ENCODE measurements at places on chromosomes 5 and 9.

DNA sequence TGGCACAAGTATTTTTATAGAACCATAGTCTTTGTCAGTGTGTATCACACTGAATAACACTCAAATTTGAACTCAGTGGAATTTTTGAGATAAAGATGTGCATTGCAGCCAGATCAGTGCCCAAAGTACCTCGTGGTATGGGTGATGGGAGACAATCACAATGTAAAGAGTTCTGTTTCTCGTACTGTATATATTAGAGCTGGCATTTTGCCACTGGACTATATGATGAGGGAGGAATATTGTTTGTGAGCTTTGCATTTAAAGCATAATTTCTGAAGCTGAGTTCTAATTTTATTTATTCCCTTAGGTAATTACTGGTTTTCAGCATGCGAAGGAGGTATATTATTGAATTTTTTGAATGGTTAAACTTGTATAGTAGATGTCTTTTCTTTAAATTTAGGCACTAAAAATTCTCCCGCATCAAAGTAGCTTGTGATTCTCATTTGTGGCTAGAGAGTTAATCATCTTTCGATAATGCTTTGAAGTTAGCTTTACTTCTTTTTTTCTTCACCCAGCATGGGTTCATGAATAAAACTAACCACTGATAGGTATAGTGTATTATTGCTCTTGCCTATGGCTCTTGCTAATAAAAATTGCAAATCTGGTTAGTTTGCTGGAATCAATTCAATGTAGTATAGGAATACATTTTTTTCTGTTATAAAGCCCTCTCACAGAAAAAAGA, 43.1 kb downstream of the PAM start:
- no peak for DNase-seq

- no peak for DNase-seq
Observed at GRCh38 chr5:76626738-76627137, 3.5 kb upstream of the F2RL2 start.

GRCh38 chr5:69092969-69093368, 845 bp upstream of the SLC30A5 start:
- DNase-seq = no peak

DNA sequence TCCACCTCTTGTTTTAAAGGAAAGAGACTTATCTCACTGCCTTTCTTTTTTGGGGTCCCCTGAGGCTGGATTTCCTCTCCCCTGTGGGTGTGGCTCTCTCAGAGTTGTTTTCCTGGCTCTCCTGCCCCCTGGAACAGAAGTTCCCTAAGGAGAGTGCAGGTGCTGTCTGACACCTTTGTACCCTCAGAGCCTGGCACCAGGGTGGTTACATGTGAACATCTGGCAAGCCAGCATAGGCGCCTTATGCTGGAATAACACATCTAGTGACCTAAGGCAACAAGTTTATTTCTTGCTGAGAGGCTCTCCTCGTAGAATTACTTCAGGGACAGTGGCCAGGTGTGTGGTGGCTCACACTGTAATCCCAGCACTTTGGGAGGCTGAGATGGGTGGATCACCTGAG, 172.9 kb upstream of the PTCH1 start:
- DNase-seq = peak; percentile 7

GRCh38 chr5:66136053-66136452, 8.0 kb upstream of the SREK1 start:
- no peak for DNase-seq

- peak; percentile 81 for DNase-seq
Observed at GRCh38 chr5:6820851-6821479, 107.7 kb downstream of the TENT4A start.

DNA sequence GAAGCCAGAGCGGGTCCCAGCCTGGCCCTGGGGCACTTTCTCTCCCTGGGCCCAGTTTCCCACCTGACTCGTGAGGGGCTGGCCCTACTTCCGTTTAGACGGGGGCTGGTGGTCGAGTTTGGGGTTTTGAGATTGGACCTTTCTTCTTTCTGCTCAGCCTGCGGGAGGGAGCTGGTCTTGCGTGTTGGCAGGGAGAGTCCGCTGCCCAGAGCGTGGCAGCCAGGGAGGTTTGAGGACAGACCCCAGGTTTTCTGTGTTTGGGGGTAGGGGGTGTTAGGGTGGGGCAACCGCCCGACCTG, 6.0 kb upstream of the PITX1 start:
- no peak for DNase-seq

- no peak for DNase-seq
Observed at GRCh38 chr5:67437905-67438845, 241.6 kb upstream of the CD180 start.

GRCh38 chr5:82975396-82975795, 101.8 kb downstream of the TMEM167A start:
- DNase-seq = no peak

DNA sequence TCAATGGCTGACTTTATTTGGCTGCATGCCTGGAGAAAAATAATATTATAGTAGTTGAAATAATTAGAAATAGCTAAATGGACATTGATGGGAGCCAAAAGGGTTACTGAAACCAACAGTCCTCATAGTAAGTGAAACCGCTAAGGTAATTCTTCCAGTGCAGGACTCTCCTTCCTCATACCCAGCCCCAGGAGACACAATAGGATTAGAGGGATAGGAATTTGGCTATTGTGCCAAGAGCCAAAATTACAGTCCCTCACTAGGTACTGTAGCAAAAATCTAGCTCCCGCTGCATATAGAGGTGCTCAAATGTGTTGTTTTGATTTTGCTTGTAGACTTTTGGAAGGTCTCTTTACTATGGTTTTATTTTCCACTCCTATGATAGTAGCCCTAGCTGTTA, 20.2 kb downstream of the GLDC start:
- DNase-seq = no peak

DNA sequence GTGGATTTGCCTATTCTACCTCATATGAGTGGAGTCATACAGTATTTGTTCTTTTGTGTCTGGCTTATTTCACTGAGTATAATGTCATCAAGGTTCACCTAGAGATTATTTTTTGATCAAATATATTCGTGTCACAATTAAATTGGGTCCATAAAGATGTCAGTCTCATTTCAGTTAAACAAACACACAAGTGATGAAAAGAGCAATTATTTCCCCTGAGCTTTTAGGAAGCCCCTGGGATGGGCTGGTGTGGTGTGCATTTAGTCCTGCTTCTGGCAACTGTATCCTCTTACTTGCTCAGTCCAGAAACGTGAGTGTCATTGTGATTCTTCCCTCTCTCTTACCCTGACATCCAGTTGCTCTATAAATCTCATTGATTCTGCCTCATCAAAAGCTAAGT, 52.8 kb upstream of the CARTPT start:
- DNase-seq = no peak

GRCh38 chr5:38551030-38552017, 5.1 kb downstream of the LIFR start:
- DNase-seq = peak; percentile 71

- no peak for DNase-seq
Observed at GRCh38 chr5:200985-201384, 9.7 kb downstream of the LRRC14B start.

- no peak for DNase-seq
Observed at GRCh38 chr9:127049044-127049443, 73.4 kb downstream of the ANGPTL2 start.

DNA sequence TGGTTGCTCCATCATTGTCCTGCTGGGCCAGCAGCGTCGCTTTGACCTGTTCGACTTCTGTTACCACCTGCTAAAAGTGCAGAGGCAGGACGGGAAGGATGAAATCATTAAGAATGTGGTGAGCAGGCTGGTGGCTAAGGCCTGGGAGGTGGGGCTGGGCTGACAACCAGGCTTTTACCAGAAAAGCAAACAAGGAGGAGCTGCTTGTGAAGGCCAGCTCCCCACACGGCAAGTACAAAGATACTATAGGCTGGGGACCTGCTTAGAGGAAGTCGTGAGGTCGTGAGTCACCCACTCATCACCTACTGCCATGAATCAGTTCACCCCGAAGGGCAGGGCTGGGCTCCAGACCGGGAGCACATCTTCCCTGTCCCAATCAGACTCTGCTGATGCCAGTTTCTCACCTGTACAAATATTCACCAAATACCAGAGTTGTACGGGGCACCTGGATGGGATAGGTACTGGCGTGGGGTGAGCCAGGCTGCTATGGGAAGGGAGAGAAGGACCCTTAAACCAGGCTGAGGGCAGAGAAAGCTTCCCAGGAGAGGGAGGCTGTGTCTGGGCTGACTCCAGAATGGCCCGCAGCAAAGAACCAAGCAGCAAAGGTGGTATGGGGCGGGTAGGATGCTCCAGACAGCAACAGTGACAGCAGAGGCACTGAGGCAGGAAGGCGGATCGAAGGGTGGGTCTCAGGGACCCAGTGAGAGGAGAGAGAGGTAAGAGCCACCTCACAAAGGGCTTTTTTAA, 69.3 kb upstream of the NIPAL4 start:
- no peak for DNase-seq

GRCh38 chr5:143083006-143083405, 312.8 kb downstream of the ARHGAP26 start:
- DNase-seq = no peak

GRCh38 chr9:114026335-114026734, 51.8 kb downstream of the AMBP start:
- no peak for DNase-seq

GRCh38 chr5:128135286-128135685, 51.7 kb downstream of the SLC12A2 start:
- no peak for DNase-seq

- peak; percentile 88 for DNase-seq
Observed at GRCh38 chr9:116390303-116391228, 237.0 kb downstream of the PAPPA start.

DNA sequence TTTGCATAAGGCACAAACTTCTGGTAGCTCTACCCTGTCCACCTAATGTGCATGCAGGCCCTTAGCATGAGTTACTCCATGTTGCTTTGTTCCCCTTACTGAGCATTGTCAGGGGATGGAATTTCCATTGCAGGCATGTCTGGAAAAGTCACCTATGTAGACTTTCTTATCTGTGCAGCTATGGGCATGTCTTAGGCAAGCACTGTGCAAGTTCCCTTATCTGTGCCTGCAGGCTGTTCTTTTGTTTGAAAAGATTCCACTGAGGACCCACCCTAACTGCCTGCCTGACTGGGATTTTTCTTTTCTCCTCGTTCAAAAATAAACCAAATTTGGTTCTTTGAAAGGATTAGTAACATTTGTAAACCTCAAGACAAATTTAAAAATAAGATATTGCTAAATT, 587.0 kb downstream of the CDH18 start:
- no peak for DNase-seq

DNA sequence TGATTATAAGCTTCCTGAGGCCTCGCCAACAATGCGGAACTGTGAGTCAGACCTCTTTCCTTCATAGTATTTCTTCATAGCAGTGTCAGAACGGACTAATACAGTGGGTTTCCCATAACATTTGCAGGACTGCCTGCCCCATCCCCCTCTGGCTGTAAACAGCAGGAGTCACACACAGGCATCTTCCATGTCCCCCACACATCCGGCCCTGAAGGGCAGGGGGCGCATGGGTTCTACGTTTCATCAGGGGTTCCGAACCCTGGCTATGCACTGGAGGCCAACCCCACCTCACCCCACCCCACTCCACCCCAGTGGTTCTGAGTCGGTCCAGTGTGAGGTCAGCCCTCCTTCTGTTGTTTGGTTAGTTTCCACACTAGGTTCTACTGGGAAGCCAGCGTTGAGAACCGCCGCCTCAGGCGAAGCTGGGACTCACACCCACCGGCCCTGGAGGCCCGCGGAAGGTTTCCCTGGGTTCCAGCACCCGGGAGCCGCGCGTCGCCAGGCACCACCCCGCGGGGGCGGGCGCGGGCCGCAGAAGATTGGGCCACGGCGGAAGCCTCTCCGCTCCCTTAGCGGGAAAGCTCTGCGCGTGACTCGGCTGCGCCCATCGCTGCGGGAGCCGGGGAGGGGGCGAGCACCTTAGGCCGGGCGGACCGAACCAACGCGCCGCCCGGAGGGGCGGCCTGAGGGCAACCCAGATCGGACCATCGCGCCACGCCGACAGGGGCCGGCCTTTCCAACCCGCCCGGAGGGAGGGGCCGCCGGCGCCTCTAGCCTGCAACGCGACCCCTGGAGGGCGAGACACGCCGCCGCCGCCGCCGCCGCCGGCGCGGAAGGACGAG, at the start of gene RUSC2:
Gene RUSC2 (plus strand): TSS at position 799 of the 842 bp plus-strand sequence. CDS start 56,411 bp downstream, outside the sequence.
- peak; percentile 80 for DNase-seq

DNA sequence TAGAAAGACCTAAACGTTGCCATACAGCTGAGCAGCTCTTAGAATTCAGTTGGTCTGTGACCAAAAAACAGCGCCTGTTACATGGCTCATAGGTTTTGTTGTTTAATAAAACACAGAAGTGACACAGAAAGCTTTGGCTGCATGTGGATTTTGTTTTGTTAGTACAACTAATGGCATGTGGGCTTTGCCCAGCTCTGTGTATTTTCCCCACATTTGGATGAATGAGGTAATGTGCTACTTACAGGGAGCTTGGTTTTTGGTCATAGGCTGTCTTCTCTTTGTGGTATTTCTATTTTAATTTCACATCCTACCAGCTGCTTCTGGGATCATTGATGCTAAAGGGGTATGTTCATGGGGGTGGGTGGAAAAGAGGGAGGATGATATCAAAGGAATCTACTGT, 37.0 kb upstream of the POU4F3 start:
- DNase-seq = no peak

DNA sequence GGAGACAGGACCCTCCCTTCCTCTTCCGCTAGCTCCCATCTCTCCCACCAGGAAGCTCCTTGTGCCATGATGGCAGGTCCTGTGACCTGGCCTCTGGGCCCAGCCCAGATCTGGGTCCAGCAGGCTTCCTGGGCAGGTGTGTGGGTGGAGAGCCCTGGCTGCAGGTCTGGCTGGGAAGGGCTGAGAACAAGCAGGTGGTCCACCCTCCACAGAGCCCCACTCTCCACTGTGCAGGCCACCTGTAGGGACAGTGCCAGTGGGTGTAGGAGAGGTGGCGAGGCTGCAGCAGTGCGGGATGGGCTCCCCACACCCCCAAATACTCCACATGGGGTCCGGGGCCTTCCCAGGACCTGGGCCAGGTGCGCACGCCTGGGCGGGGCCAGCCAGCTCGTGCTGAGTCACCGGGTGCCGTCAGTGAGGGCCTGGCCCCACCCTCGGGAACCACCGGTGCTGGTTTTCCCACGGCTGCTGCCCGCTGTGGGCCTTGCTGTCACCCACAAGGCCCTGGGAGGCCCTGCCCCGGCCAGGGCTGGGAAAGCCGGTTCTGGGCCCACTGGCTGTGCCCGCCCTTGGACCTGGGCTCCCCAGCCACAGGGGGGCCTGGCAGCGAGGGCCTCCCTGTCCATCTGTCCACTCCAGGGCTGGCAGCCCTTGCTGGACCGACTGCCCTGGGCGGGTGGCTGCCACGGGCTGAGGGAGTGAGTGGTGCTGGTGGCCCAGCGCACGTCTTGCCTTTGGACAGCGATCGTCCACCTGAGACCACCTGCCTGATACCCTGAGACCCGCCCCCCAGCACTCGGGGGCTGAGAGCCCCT, 9.3 kb upstream of the NRARP start:
- DNase-seq = no peak

GRCh38 chr5:167631191-167631590, 660.3 kb upstream of the WWC1 start:
- no peak for DNase-seq
